Effector memory CD4-positive, alpha-beta T cell (primary cell): ENCODE measurements at places on chromosomes 3 and 15.

GRCh38 chr3:123870033-123870432 lies 14.1 kb downstream of the MYLK start:
- peaks cover 3% of the 10 kb centered on the region for H3K27me3 ChIP-seq
- DNase-seq: no peak
- H3K27ac ChIP-seq: no peak overlapping the region
- H3K4me1 ChIP-seq: no peaks in the 10 kb centered on the region

DNA sequence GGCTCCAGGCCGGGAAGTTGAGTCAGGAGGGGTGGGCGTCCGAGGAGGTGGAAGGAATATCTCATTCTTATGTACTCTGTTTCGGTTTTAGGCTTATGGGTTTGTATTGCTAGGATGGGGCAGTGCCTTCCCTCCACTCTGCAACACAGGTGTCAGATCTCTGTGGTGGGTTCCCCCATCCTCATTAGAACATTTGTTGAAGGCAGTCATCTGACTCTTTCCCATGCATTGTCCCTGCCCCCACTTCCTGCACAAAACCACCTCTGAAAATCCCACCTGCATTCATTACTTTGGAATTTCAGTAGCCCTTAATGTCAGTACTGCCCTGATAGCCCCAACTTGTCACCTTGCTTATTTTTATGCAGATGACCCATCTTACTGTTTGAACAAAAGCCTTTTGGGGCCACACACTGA lies 29.5 kb downstream of the GYG1 start:
- H3K27me3 ChIP-seq: no peaks in the 10 kb centered on the region
- H3K4me3 ChIP-seq: no peak overlapping the region
- H3K27ac ChIP-seq: no peak overlapping the region
- H3K4me1 ChIP-seq: no peaks in the 10 kb centered on the region
- H3K36me3 ChIP-seq: peaks cover 22% of the 10 kb centered on the region
- DNase-seq: no peak

DNA sequence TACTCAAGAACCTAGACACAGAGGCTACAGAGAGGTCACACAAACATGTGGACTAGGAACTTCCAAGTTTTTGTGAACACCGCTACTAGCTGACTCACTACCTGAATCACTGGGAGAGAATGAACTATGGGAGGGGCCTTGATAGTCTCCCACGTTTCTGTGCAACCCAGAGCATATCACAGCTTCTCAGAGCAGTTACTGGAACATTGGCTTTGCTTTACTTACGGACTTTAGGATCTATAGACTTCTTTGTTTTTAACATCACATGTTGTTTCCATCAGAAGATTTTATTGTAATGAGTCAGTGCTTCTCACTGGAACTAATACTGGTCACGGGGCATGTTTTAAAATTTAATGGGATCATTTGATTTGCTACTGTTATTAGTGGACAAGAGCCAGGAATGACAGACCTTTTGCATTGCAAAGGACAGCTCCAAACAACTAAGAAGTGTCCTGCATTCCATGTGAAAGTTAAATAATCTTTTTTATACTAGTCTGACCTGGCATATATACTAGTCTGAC lies 35.6 kb downstream of the RTP4 start:
- no peak for DNase-seq
- no peak overlapping the region for H3K4me3 ChIP-seq
- H3K27me3 ChIP-seq: peaks cover 4% of the 10 kb centered on the region
- H3K36me3 ChIP-seq: no peaks in the 10 kb centered on the region

GRCh38 chr3:71725271-71725991 lies at the start of gene EIF4E3:
Gene EIF4E3, minus strand, starts transcription at chr3:71725402. Its CDS starts 35 bp downstream, at chr3:71725367.
- peak within 1 kb of the TSS; percentile 76 for H3K4me3 ChIP-seq
- peak; percentile 27 for DNase-seq
- peaks cover 47% of the 10 kb centered on the region for H3K4me1 ChIP-seq
- peak within 1 kb of the TSS; percentile 76 for H3K27ac ChIP-seq

DNA sequence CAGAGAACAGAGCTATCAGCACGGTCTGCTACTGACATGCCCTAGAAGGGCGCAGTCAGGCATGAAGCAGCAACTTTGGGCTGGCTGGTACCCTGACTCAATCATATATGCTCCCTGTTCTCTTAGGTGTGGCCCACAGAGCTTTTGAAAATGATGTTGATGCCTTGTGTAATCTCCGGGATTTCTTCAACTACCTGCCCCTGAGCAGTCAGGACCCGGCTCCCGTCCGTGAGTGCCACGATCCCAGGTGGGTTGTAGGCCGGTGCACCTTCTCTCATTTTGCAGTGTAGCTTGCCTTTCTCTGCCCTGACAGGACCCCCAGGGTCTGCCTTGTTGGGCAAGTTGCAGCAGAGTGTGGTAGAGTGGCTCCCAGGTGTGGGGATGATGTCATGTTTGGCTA lies 47.7 kb downstream of the PCCB start:
- no peak for DNase-seq
- peaks cover 16% of the 10 kb centered on the region for H3K36me3 ChIP-seq
- H3K4me1 ChIP-seq: no peaks in the 10 kb centered on the region
- H3K27me3 ChIP-seq: no peaks in the 10 kb centered on the region
- no peak overlapping the region for H3K4me3 ChIP-seq
- H3K27ac ChIP-seq: no peak overlapping the region

GRCh38 chr15:25739687-25740121 lies 123.4 kb downstream of the ATP10A start:
- H3K27ac ChIP-seq: no peak overlapping the region
- H3K36me3 ChIP-seq: peaks cover 9% of the 10 kb centered on the region
- no peak for DNase-seq
- H3K4me3 ChIP-seq: no peak overlapping the region

- DNase-seq: no peak
- H3K4me1 ChIP-seq: no peaks in the 10 kb centered on the region
- no peak overlapping the region for H3K27ac ChIP-seq
- H3K4me3 ChIP-seq: no peak overlapping the region
- no peaks in the 10 kb centered on the region for H3K27me3 ChIP-seq
Measured at GRCh38 chr3:197062446-197062845, 32.8 kb upstream of the MELTF start.

DNA sequence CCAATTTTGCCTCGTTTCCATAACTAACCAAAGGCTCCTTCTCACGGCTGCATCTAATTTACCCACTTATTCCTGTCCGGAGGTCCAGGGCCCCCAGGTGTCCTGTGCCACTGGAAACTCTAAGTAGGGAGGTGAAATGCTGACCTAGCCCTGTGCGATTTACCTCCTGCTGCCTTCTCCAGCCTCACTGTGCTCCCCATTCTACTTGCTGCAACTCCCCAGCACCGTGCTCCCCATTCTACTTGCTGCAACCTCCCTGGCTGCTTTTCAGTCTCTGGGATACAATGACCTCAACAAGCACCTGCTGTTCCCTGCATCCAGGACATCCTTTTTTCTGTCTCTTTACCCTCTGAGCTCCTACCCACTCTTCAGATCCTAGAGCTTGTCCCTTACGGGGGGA lies 254.7 kb upstream of the PROK2 start:
- no peak for DNase-seq
- H3K27me3 ChIP-seq: no peaks in the 10 kb centered on the region
- H3K4me1 ChIP-seq: no peaks in the 10 kb centered on the region
- H3K36me3 ChIP-seq: no peaks in the 10 kb centered on the region
- H3K27ac ChIP-seq: no peak overlapping the region
- H3K4me3 ChIP-seq: no peak overlapping the region

DNA sequence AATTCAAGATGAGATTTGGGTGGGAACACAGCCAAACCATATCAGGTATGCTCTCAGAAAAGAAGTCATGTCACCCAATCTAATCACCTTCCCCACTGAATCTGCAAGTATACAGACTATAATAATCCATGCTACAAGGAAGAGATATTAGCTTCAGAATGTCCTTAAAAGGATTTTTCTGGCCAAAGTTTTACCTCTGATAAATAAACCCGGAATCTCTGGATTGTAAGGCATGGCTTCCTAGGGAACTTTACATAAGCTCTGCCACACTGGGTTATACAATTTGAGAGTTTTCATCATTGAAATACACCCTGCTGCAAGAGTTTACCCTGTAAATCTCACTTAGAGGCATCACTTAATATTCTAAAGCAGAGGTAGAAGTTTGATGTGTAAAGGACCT lies 330.5 kb upstream of the KCNMB2 start:
- H3K27me3 ChIP-seq: no peaks in the 10 kb centered on the region
- H3K4me1 ChIP-seq: no peaks in the 10 kb centered on the region
- no peak for DNase-seq

DNA sequence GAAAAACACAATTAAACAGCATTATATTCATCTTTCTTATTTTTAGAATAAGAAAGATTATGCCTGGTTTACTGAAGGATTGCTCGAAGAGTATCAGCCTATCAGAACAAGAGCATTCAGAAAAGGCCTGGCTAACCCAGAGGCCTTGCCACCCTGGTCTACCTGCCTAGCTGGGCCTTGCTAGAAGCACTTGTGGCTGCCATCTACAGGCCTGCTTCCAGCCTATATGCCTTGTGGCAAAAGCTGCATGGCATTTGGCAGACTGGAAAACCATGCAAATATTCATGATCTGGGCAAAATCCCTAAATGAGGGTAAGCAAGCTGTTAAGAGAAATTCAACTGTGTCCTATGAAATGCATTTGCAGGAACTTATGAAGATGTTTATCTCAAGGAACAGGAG lies 9.3 kb upstream of the ATP13A4 start:
- H3K4me3 ChIP-seq: no peak overlapping the region
- H3K36me3 ChIP-seq: no peaks in the 10 kb centered on the region
- no peak for DNase-seq

DNA sequence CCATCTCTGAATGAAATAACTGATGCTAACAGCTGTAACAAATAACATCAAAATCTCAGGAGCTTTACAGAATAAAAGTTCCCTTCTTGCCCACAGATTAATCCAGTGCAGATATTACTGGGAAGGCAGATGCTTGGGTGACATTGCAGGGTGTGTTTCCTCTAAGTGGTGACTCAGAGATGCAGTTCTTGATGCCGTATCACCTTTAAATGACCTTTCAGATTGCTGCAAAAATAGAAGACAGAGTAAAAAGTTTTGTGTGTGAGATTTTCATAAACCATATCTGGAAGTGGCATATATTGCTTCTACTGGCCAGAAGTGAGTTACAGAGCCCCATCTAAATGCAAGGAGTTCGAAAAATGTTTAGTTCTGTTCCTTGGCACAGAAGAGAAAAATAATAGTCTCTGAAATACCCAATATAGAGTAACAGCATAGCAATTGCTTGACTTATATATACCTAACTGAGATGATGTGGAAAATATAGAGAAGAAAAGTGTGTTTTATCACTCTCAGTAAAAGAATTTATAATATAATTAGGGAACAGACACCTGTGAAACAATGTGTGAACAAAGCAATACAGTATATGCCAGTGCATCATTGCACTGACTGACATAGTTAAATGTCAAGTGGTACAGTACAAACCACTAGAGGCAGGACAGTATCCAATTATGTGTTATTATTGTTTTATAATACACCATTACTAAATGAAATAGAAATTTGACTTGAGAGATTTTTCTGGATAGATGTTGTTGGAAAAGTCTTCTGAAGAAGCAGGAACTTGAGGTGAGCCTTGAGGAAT lies 430.7 kb upstream of the CBLB start:
- DNase-seq: no peak
- no peaks in the 10 kb centered on the region for H3K27me3 ChIP-seq
- H3K27ac ChIP-seq: no peak overlapping the region

DNA sequence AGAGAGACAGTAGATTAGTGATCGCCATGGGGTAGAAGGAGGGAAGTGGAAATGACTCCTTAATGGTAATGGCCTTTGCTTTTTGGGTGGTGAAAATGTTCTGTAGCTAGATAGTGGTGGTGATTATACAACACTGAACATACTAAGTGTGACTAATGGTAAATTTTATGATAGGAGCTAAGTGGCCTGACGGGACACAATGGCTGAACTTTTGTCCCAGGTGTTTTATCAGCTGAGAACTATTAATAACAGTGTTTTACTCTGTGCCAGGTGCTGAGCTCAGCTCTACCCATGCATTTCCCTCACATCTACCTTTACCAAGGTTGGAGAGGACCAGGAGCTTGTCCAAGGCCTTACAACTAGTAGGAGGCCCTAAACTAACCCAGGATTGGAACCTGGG lies 66.8 kb downstream of the TRIM71 start:
- H3K27me3 ChIP-seq: no peaks in the 10 kb centered on the region
- no peak overlapping the region for H3K27ac ChIP-seq
- no peaks in the 10 kb centered on the region for H3K4me1 ChIP-seq
- H3K36me3 ChIP-seq: no peaks in the 10 kb centered on the region
- no peak overlapping the region for H3K4me3 ChIP-seq

DNA sequence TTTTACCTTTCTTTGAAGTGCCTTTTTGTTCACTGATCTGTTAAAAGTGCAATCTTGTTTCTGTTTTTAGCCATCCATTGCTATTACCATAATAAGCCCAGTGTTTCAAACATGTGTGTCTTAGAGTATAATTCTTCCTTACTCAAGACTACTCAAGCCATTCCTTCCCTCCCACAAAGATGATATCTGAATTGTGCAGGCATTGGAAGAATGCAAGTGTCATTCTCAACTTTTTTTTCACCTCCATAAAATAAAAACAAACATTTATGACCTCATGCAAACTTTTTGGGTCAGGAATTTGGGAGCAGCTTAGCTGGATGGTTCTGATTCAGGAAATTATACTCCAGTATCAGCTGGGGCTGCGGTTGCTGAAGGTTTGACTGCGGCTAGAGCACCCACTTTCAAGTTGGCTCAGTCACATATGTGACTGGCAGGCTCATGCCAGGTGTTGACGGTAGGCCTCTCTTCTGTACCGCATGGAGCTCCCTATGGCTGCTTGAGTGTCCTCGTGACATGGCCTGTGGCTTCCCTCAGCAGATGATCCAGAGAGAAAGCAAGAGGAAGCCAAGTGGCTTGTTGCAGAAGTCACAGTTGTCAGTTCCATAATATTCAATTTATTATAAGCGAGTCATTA lies 490.8 kb downstream of the CNTN4 start:
- no peak overlapping the region for H3K4me3 ChIP-seq
- H3K36me3 ChIP-seq: no peaks in the 10 kb centered on the region
- no peak overlapping the region for H3K27ac ChIP-seq
- no peak for DNase-seq
- no peaks in the 10 kb centered on the region for H3K27me3 ChIP-seq

GRCh38 chr3:10722911-10723310 lies 93.1 kb upstream of the SLC6A11 start:
- DNase-seq: no peak
- H3K4me3 ChIP-seq: no peak overlapping the region
- peaks cover 2% of the 10 kb centered on the region for H3K27me3 ChIP-seq
- H3K27ac ChIP-seq: no peak overlapping the region
- no peaks in the 10 kb centered on the region for H3K36me3 ChIP-seq
- H3K4me1 ChIP-seq: no peaks in the 10 kb centered on the region

- H3K27me3 ChIP-seq: no peaks in the 10 kb centered on the region
- no peak for DNase-seq
- no peak overlapping the region for H3K4me3 ChIP-seq
- no peaks in the 10 kb centered on the region for H3K36me3 ChIP-seq
- H3K27ac ChIP-seq: no peak overlapping the region
- no peaks in the 10 kb centered on the region for H3K4me1 ChIP-seq
Measured at GRCh38 chr3:184350618-184351017, 10.8 kb downstream of the CLCN2 start.
